ENCODE measurements at places on chromosomes 3 and 15.

GRCh38 chr3:132650153-132650552, 9.5 kb downstream of the ACAD11 start:
- DNase-seq = no peak

DNA sequence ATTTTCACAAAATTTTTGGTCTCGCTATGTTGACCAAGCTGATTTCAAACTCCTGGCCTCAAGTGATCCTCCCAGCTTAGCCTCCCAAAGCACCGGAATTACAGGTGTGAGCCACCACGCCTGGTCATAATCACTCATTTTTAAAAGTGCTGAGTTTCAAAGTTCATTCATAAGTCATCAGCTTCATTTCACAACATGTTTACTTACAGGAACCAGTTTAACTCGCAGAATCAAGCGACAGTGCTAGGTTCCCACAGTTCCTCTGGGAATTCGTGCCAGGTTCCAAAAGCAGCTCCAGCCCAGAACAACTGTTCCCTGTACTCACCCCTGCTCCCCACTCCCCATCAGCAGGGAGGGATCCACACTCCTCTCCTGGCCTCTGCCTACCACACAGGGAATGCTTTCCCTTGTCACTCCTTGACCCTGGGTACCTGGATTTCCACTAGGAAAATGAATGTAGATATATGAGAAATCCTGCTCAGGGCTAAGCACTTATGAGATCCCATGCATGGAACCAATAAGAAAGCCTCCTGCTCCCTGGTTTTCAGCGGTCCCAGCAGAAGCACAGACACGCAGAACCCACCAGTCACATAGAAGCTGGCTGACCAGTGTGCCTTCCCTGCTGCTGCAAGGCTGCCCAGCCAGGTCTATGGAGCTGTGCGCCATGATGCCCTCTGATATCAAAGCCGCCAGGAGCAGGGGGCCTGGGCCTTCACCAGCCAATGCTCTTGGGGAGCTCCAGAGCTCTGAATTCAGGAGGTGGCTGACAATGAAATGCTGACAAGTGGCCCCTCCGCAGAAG, 72.3 kb downstream of the ITGB5 start:
- DNase-seq = no peak

DNA sequence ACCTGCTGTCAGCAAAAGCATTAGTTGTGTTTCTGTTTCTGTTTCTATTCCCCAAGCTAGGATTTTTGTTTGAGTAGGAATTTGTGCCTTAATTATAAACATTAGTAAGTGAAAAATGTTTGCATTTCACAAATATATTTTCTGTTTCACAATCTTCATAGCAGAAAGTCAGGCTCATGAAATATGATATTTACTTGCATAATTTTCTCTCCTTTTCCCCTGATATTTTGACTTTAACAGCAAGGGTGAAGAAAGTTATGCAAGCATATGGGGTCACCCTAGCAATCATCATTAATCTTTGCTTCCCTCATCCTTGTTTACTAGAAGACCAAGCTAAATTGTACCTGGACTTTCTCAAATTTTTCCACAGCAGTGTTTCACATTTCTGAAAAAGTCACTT, 140.3 kb upstream of the SEMA6D start:
- no peak for DNase-seq

DNA sequence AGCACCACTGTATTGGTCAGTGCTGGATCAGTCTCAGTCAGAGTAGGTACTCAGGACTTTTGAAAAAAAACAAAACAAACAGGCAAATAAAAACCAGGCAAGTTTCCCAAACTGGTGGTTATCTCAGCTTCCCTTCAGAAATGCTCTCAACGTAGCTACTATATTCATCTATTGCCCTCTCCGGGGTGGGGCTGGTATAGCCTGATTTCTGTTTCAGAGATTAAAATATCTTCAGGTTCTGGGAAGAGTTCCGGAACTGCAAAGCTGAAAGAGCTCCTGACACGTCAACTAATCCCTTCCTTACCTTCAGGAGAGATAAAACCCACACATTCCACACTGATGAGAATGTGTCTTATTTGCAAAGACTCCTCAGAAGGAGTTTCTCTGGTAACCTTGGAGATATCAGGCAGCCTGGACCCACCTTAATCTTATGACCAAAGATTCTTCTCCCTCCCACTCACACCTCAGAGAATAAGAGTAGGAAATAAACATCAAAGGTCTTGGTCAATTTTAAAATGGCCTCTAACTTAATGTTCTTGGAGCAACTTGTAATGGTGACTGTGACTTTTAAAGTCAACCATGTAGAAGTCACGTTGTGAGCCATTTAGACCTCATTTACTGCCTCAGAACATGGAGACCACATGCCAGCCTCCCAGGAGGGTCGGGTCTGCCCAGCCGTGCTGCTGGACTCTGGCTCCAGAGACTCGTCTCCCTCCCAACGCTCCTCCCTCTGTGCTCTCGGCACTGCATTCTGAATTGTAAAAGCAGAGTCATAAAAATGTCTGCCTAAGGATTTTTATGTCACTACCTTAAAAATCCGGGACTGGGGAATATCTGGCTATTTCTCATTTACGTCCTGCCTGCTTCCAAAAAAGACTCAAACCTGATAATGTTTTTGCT, 53.8 kb downstream of the CDCP1 start:
- no peak for DNase-seq

- no peak for DNase-seq
These were observed 141.7 kb upstream of the IQSEC1 start for GRCh38 chr3:13214847-13215472.

DNA sequence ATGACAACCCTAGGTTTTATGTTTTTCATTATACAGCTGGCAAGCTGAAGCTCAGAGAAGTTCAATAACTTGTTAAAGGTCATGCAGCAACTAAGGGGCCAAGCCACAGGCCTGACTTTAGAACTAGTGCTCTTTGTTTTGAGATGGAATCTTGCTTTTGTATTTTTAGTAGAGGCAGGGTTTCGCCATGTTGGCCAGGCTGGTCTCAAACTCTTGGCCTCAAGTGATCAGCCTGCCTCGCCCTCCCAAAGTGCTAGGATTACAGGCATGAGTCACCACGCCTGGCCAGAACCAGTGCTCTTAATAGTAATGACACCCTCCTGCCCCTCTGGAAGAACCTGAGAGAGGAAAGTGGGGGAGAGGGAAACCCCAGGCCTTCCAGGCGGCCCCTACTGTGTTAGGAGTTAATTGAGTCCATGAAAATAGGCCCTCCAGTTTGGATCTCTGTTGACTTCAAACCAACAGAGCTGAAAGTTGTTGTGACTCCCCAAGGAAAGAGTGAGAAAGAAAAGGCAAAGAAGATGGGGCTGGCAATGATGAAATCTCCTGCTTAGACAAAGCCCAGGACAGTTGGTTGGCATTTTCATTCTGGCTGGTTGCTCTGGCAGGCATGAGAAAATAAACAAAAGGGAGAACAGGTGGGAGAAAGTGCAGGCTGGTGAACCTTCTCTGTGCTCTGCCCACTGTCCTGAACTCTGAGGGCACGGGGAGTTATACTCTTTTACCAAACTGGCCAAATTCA, 3.6 kb upstream of the PRRT3 start:
- DNase-seq = no peak

DNA sequence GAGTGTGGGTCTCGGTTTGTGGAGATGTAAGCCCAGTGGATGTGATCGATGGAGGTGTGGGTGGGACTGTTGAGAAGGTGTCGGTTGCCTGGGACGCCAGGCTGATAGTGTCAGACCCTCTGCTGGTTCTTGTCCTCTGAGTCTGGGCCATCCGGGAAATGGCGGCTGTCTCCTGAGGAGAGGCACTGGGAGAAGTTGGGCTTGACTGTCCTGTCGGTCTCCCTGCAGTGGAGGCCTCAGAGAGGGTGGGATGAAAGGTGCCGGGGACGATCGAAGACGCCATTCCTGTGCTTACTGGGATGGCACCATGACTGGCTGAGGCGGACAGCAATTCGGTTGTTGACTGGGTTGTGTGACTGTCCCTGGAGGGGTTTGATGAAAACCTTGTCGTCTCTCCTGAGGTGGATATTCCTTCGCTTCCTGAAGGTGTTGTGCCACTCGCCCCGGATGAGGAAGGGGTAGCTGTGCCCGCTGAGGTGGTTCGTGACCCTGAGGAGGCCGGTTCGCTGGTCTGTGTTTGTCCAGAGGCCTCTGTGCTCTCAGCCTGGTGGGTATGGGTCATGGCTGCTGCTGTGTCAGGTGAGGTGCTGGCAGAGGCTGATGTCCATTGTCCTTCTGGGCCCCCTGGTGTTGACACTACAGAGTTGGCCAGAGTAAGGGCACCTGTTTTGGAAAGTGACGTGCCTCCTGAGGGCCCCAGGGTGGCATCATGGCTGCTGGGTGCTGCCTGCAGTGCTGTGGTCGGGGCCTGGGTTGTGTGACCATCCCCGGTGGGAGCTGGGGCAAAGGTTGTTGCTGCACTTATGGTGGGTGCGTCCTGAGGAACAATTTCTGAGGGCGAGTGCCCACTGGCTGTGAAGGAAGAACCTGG, 22.8 kb downstream of the MUC4 start:
- DNase-seq = no peak

DNA sequence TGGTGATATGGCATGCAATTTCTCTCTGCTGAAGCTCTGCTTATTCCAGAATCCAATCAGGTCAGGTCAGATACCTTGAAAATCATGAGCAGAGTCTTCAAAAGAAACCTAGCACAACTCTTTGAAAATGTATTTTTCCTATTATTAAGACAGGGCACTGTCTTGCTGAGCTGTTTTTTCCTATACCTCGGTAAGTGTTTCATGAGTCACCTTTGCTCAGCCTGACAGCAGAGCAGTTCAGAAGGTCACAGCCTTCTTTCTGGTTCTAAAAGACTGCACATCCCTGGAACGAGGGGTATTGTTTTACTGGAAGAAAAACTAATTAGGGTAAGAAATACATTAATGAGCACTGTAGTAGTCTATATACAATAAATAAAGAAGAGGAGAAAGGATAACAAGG, 422.0 kb downstream of the SOX2 start:
- no peak for DNase-seq

GRCh38 chr15:74754593-74755215, 6.1 kb downstream of the CYP1A2 start:
- DNase-seq = no peak

GRCh38 chr15:31609906-31610305, 283.3 kb downstream of the KLF13 start:
- DNase-seq = no peak

- DNase-seq = no peak
These were observed 77.1 kb upstream of the CACNA2D3 start for GRCh38 chr3:54045061-54045815.

GRCh38 chr3:184479426-184480126, 82.0 kb upstream of the EPHB3 start:
- no peak for DNase-seq

DNA sequence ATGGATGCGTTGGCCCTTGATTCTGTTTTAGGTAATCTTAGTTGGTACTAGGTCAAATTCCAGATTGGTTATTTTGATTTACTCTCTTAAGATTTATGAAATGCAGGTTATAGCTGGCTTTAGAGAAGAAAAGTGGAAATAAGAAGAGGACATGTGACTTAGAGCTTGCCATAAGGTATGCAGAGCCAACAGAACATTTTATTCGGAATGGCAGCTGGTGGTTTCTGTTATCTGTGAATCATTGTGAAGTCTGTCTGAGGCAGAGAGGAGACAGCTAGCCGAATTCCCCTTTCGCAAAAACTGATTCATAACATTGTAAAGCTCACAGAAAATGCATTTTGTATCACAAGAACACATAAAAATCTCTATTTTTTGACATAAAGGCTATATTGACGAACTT, 82.1 kb downstream of the FILIP1L start:
- peak; percentile 25 for DNase-seq

DNA sequence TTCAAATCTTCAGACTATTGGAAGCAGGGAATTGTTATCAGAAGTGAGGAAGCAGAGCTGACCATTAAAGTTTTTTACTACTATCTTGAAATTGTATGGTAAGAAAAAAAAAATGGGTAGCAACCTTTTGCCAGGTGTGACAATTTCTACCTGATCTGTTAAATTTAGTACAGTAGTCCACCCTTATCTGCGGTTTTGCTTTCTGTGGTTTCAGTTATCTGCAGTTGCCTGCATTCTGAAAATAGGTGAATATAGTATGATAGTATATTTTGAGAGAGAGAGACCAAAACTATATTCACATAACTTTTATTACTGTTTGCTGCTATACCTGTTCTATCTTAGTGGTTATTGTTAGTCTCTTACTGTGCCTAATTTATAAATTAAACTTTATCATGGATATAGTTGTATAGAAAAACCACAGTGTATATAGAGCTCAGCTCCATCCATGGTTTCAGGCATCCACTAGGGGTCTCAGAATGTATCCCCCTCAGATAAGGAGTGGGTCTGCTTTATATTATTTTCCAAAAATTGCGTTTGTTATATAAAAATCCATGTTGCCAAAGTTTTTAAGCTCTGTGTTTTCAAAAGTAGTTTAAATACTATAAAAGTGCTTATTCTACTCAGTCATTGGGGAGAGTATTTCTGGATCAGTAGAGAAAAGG, 69.9 kb downstream of the PTPRG start:
- DNase-seq = no peak

GRCh38 chr3:81443958-81444357, 317.5 kb downstream of the GBE1 start:
- DNase-seq = no peak

DNA sequence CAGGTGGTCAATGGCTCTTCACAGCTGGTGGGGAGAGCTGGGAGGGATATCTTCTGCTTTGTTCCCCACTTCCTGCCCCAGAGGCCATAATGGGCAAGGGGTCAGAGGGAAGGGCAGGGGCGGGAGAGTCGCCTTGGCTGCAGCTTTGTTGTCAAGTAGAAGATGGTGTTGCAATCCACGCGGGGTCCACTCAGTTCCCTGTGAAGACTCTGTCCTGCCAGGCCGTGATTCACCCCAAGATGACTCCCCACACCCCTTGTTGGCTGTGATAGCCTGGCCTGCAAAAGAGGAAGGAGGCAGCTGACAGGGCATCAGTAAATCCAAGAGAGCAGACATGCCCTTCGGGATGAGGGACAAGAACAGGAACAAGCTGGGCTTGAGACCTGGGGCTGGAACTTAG, 6.9 kb downstream of the GALNT15 start:
- DNase-seq = no peak

- DNase-seq = no peak
These were observed 47.6 kb downstream of the ANKRD28 start for GRCh38 chr3:15750143-15750542.

GRCh38 chr15:78392430-78392829, 45.6 kb upstream of the IREB2 start:
- no peak for DNase-seq

- no peak for DNase-seq
These were observed 5.5 kb upstream of the SNX22 start for GRCh38 chr15:64146041-64146440.

DNA sequence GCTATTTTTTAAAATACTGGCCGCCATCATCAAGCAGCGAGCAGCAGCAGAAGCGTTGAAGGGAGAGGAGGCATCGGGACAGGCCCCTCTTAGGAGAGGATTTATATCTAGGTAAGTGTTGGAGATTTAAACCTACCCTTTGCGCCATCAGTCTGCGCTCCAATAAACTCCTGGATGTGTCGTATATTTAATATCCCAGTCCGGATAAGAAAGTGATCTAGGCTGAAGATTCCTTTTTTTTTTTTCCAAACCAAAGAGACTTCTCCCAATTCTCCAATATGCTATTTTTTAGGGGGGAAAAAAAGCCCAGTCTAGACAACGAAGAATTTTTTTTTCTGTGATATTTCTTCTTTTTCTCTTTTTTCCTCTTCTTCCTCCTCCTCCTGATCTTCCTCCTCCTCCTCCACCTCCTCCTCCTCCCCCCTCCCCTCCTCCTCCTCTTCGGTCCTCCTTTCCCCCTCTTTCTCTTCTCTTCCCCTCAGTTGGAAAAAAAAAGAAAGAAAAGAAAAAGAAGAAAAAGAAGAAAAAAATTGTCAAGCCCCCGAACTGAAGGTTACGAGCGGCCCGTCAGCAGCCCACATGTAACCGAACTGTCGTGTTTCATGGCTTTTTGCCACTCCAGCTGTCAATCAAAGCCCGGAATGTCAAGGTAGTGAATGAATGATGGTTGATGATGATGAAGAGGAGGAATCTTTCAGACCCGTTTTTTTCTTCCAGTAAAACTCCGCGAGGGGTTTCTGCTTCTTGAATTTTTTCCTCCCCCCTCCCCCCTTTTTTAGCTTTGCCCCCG, 835 bp downstream of the MEIS2 start:
- DNase-seq = no peak
